PC-9 (cell line): ENCODE measurements at places on chromosomes 2 and 18. TPM values are rescaled to one million over a fixed set of nuclear protein-coding genes. Genes with fewer than 3 reads are reported as not detected.

COBLL1 gene
- total RNA-seq = 6.6 and 8.0 TPM in 2 replicates

ALPG gene
- 0.76 and 1.2 TPM in 2 replicates for total RNA-seq

TXNL1 gene
- 33.1 and 54.5 TPM in 2 replicates for total RNA-seq

MAL gene
- 146 and 171 TPM in 2 replicates for total RNA-seq

SNED1 gene
- total RNA-seq = 2.8 and 9.6 TPM in 2 replicates

CRYGC gene
- total RNA-seq = not detected in 2 replicates

STK36 gene
- 47.8 and 52.9 TPM in 2 replicates for total RNA-seq

IL18R1 gene
- total RNA-seq = 1.9 and 3.4 TPM in 2 replicates
